ENCODE measurements at places on chromosomes 7 and 10.

- DNase-seq: no peak
Measured at GRCh38 chr10:32269343-32270100, 77.4 kb downstream of the EPC1 start.

DNA sequence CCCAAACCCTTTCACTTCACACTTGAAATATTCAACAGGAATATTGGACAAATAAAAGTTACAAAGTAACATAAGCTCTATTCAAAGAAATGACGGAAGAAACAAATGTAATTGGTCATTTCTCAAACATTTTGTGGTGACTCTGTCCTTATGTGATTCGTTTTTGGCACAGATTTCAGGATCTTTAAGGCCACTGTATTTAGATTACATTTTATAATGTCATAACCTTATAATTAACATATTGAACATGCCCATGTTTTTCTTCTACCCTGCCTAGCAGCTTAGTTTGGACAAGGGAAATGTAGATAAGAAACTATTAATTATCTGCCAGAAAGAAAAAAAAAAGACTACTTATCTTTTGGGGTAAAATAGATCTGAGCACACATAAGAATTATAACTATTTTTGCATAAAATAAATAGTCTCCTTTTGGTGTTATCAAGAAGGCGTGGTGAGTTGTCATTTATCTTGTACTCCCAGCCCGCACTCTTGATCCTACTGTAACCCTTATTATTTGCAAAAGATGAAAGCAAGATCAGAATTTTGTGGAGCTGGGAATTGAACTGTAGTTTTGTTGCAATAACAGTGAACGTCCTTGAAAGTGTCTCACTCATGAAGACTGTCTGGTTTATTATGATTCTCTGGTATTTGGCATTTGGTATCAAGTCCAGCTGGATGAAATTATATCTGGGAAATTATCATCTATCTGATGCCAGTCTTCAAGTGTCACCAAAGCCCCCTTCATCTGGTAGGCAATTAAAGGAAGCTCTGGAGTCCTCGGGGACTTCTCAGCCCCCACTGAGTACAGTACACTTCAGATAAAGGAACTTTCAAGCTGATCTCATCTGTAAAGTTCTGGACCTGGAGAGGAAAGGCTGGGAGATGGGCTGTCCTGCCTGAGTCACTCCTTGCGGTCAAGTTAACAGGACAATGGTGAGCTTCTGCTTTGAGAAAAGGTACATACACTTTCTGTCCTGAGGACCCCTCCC, 175.7 kb upstream of the INHBA start:
- no peak for DNase-seq

DNA sequence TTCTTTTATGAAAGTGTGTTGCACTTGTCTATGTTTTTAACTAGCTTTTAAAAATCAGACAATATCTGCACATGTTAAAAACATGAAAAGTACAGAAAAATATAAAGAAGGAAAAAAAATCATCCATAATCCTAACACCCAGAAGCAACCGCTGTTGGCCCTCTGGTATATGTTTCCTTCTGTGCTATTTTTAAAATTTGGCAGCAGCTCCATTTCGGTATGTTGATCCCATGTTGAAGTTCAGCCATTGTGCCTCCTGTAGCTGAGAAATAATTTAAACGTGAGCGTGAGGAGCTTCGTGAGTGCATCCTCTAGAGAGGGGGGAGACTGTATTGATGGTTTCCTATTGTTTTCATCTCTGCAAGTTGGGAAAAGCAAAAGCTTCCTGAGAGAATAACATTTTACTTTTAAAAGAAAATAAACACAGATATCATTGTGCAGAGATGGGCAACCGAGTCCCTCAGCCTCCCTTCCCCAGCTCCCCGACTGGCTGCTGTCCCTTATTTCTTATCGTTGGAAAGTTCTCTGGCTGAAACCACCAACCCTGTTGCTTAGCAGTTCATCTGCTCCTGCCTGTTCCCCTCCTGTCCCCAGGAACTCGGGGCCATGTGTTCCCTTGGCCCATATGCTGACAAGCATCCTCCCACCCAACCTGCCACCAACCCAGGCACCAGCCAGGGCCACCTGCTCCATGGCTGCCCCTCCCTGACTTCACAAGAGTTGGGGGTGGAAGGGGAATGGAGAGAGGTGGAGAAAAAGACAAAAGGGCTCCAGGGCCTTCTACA, 499.1 kb upstream of the PODXL start:
- DNase-seq: no peak

- no peak for DNase-seq
Measured at GRCh38 chr7:45980181-45980905, 59.3 kb upstream of the IGFBP3 start.

DNA sequence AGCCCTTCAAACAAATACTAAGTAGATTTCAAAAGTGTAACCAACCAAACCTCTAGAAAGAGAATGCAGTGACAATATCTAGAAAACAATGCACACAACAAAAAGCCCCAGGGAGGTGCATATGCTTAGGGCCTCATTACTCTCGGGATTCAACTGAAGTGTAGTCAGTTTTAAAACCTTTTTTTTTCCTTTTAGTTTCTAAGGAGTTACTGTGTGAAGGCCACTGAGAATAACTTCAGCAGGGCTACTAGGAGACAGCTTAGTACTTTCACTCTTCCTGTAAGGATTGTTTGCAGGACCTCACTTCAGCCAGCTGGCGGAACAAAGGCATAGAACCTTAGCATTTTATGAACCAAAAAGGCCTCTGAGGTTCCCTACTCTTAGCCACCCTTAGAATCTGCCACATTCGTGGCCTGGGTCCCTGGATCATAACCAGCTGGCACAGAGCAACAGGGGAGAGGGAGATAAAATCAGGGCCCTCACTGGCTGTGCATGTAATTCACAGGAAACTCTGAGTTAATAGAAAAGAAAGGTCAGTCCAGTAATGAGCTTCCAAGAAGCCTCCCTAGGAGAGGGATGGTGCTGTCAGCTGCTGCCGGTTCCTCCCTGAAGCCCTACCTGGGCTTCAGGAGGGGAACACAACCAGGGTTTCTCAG, 3.6 kb downstream of the VOPP1 start:
- DNase-seq: no peak

DNA sequence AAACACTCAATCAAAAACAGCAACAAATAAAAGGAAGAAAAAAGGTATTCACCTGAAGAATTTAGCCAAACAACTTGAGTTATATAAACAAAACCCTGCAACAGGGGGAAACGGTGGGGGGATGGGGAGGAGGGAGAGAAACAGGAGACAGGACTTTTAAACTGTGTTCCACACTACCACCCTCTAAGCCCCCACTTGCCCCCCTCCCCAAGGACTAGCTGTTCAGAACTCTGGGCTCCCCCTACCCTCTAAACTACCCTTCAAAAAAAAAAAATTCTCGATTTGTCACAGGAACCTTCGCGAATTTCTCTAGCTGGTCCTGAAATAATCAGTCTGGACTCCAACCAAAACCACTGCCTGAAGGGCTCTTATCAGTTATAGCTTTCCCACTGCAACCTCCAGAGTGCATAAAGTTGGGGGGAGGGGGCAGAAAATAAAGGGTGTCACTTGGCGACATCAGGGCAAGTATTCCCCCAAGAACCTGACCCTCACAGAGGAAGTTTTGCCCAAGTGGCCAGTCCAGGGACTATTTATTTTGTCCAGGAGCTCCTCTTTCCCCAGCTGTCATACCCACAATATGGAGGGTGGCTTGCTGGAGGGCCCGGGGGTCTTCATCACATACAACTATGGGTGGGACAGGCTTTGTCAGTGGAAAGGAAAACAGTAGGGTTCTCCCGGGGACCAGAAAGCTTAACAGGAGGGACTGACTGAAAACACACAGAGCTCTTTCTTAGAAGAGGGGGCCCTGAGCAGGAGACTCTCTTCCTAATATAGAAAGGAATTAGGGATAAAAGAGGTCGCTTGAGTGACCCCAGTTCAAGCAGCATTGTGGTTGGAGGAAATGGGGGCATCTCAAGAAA, 1.3 kb downstream of the UBE2H start:
- no peak for DNase-seq
